ENCODE measurements at places on chromosomes 12 and 14.

DNA sequence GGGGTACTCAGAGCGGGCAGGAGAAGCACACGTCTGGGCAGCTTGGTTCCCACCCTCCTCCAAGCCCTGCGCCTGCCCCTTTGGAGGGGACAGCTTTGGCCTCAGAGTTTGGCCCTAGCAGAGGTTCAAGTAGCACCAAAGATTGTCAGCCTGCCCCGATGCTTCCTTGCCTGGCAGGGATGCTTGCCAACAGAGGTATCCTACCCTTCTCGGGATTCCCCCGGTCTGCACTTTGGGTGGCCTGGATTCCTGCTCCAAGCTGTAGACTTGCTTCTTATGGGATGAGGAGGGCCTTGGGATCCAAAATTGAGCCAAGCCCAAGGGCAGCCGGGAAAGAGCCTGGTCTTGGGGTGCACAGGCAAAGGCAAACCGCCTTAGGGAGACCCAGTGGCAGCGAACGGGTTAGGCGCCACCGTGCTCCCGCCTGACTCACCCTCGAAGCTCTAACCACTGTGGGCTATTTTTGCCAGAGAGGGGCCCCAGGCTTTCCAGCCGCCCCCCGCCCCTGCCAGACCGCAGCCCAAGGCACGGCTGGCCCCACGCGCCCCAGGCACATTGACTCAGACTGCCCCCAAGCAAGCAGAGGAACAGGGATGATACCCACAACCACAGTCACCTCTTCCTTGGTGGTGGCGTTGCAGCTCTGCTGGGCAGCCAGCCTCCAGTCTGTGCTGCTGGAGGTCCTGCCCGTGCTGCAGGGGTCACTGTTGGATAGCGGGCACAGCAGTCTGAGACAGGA, 847 bp upstream of the WNT10B start:
- no peak for DNase-seq

DNA sequence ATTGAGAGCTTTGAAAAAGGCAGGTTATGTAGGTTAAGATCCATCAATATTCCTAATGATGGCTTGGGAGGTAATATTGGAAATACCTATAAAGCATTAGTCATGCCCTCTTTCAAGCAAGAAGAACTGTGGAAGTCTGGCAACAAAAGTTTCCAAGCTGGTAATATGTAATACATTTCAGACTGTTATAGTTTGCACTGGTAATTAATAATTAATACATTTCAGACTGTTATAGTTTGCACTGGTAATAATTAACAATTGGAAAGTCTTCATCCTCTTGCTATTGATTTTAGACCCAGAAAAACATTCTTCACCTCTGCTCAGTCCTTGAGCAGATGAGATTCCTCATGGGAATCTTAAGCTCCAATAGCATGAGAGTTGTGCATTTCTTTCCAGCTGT, 29.0 kb upstream of the WDR89 start:
- no peak for DNase-seq

DNA sequence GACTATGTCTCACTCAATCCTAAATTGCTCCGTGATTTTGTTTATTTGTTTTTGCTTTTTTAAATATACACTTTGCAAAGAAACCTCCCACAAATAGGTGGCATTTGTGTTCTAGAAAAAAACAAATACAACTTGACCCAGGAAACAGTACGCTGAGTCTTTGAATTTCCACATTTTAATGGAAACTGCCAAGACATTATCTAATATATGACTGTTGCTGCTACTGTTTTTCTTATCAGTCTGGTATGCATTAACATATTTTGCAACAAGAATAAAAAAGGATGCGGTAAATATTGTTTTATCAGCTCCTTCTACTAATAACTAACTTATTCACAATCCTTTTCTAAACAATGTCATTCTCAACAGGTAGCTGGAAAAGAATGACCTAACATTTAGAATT, 187.4 kb downstream of the LRIG3 start:
- DNase-seq, result no peak

DNA sequence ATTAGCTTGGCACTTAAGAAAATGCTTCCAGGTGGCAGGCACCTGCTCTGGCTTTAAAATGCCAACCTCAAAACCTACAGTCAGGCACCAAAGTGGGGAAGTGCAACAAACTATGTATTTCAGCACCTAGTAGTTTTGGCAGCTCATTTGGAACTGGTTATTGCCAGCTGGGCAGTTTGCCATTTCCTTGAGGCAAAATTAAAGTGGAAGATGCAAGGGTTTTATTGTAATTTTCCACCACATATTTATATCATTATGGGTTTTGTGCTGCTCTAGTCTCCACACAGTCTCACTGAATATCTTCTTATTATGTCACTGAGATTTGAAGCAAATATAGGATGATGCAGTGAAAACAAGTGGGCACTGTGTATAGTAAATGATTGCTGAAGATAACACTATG, 117.0 kb downstream of the PRKD1 start:
- no peak for DNase-seq

DNA sequence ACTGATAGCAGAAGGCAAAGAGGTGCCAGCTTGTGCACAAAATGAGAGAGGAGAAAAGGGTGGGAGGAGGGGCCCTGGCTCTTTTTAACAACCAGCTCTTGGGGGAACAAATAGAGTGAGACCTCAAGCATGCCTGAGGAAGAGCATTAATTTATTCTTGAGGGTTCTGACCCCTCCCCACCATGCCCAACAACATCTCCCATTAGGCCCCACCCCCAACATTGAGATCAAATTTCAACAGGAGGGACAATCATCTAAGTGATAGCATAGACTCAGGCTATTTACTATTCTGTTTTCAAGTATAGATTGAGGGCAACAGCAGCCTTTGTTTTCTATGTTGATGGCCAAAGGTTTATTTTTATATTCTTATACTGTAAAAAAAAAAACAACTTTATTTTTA, 59.7 kb downstream of the FUT8 start:
- no peak for DNase-seq

- DNase-seq, result peak; percentile 55
These were observed 740 bp upstream of the PRPF40B start for GRCh38 chr12:49622501-49623141.

GRCh38 chr14:96852823-96853422, 55.7 kb downstream of the VRK1 start:
- peak; percentile 23 for DNase-seq

DNA sequence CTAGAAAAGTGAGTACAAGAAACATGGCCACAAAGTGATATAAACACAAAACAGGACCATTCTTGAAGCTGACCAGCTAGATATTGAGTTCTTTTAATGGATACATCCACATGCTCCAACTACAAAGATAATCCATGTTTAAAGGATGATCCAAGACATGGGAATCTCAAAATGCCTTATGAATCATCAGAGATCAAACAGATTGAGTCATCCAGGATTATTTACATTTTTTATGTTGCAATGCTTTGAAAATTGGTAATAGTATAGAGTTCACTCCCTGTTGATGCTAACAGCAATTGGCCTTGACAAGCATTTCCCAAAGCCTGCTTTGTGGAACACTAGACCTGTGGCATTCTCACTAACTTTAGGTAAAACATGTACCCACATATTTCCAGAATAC, 293.0 kb upstream of the TBX3 start:
- DNase-seq, result no peak

DNA sequence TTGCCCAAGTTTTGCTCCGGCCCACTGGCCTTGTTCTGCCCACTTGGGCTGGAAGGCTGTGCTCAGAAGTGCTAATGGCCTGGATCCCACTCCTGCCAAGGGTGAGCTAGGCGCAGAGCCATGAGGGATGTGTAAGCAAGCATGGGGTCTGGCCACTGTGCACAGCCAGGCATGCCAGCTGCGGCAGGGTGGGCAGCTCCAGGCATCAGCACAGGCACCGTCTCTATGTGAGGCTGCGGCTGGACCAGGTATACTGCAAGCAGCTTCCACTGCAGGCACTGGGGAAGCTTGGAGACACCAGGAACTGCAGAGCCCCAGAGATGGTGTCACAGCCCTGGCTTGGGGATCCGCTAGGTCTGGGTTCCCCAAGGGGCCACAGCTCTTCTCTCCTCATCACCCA, 264.9 kb downstream of the LRIG3 start:
- DNase-seq, result no peak

DNA sequence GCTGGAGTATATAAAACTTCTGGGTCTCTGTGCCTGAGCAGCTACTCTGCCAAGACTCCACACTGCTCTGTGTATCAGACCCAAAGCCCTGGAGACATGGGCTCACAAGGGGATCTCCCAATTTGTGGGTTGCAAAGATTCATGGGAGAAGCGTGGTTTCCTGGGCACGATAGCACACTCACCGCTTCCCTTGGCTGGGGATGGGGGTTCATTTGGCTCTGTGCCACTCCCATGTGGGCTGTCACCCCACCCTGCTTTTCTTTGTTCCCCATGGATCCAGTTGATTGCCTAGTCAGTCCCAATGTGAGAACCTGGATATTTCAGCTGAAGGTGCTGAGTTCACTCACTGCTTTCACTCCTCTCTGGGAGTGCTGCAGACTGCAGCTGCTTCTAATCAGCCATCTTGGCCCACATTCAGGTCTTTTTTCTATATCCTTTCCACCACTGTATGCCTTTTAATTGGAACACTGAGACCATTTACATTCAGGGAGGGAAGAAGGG, 40.0 kb upstream of the PCNX4 start:
- no peak for DNase-seq

GRCh38 chr12:93060666-93061472, 131.8 kb upstream of the EEA1 start:
- DNase-seq, result peak; percentile 55

GRCh38 chr12:108237272-108237671, 101.8 kb downstream of the CMKLR1 start:
- no peak for DNase-seq

DNA sequence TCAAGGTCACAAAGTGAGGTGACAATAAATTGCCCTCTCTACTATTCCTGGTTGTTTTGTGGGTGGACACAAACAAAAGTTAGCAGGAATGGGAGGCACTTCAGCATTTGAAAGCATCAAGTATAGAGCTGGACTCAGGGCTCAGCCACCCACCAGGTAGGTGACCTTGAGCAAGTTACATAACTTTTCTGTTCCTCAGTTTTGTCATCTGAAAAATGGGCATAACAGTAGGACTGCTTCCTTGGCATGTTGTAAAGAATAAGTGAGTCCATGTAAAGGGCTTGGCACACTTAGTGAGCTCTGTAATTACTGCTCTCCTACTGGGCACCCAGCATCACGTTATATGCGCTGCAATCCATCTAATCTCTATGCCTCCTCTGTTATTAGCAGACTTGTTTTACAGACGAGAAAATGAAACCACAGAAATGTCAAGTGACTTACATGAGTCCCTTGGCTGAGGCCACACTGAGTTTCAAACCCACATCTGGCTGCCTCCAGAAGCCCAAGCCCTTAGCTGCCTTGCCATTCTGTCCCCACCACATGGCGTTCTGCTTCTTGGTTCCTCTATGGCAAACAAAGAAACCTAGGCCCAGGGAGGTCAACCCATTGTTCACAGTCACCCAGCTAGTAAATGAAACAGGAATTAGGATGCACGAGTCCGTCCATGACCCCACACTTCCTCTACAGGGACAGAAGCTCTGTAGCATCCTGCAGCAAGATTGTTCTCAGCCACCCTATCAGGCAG, 63.2 kb upstream of the SLC24A4 start:
- no peak for DNase-seq

GRCh38 chr14:103128631-103129300, 5.5 kb downstream of the TNFAIP2 start:
- DNase-seq, result no peak

- DNase-seq, result peak; percentile 67
These were observed 9.3 kb downstream of the CCDC196 start for GRCh38 chr14:66495218-66496098.
